Bronchus fibroblast of lung (primary cell): ENCODE measurements at places on chromosomes 11 and 22. TPM values are rescaled to one million over a fixed set of nuclear protein-coding genes. Genes with fewer than 3 reads are reported as not detected.

AP5B1 gene
- 4.9 and 5.5 TPM in 2 replicates for total RNA-seq

EWSR1 gene
- total RNA-seq = 216 and 235 TPM in 2 replicates

OR51I2 gene
- total RNA-seq = not detected in 2 replicates

KCNQ1 gene
- total RNA-seq = under 0.01 TPM in 1 of 2 replicates, not detected in the other

THOC5 gene
- total RNA-seq = 41.0 and 41.9 TPM in 2 replicates

ABCC8 gene
- total RNA-seq = not detected in 2 replicates

PDE2A gene
- 0.17 and 0.30 TPM in 2 replicates for total RNA-seq

NCAM1 gene
- 2.2 and 2.5 TPM in 2 replicates for total RNA-seq

OR52A1 gene
- total RNA-seq = not detected in 2 replicates

ACRV1 gene
- not detected in 2 replicates for total RNA-seq

KCNK7 gene
- 0.15 TPM in 1 of 2 replicates, not detected in the other for total RNA-seq

CYB5R3 gene
- 171 and 197 TPM in 2 replicates for total RNA-seq

ZC3H12C gene
- total RNA-seq = 6.4 and 10.9 TPM in 2 replicates
